ENCODE measurements at places on chromosomes 1 and 21. TPM values are rescaled to one million over a fixed set of nuclear protein-coding genes. Genes with fewer than 3 reads are reported as not detected.

Gene TAS1R1
- total RNA-seq, result 0.13 TPM

Gene FAM167B
- total RNA-seq, result 1.9 TPM

Gene HES2
- total RNA-seq, result 17.6 TPM

Gene TRAF3IP3
- not detected for total RNA-seq

Gene ASAP3
- 3.6 TPM for total RNA-seq

Gene OR2L5
- total RNA-seq, result not detected

Gene CHI3L1
- total RNA-seq, result under 0.01 TPM

Gene PMF1
- 52.0 TPM for total RNA-seq

Gene CFHR3
- not detected for total RNA-seq

Gene RPE65
- not detected for total RNA-seq

Gene GPR157
- total RNA-seq, result 3.9 TPM

Gene NR1I3
- total RNA-seq, result not detected

Gene TMPRSS3
- total RNA-seq, result under 0.01 TPM

Gene RAP1GAP
- total RNA-seq, result not detected

Gene KRTAP12-2
- not detected for total RNA-seq

Gene FMO1
- total RNA-seq, result not detected

Gene OR2T35
- total RNA-seq, result not detected

Gene KCNK1
- total RNA-seq, result 0.13 TPM

Gene CFHR5
- total RNA-seq, result not detected

Gene CD101
- 0.39 TPM for total RNA-seq

Gene CD5L
- not detected for total RNA-seq

Gene MNDA
- total RNA-seq, result not detected

Gene UTS2
- total RNA-seq, result not detected

Gene GCSAML
- total RNA-seq, result not detected

Gene TENT5C
- total RNA-seq, result 1.9 TPM

Gene ST3GAL3
- total RNA-seq, result 6.2 TPM

Gene RNU1-4
- total RNA-seq, result under 0.01 TPM

Gene PRR9
- total RNA-seq, result not detected

Gene NMNAT1
- 15.4 TPM for total RNA-seq

Gene SMCP
- not detected for total RNA-seq

Gene PAPPA2
- total RNA-seq, result under 0.01 TPM

Gene FHL3
- 18.1 TPM for total RNA-seq

Gene HAO2
- total RNA-seq, result under 0.01 TPM

Gene VWA1
- 6.9 TPM for total RNA-seq

Gene SPRR2F
- total RNA-seq, result not detected

Gene SLAMF6
- not detected for total RNA-seq

Gene RHOU
- 18.9 TPM for total RNA-seq

Gene GJB4
- not detected for total RNA-seq

Gene PLD5
- not detected for total RNA-seq

Gene KRTAP13-2
- not detected for total RNA-seq

Gene CHIA
- not detected for total RNA-seq

Gene KRTAP11-1
- not detected for total RNA-seq

Gene LRIF1
- total RNA-seq, result 9.4 TPM

Gene TXNIP
- total RNA-seq, result 53.2 TPM

Gene IL20
- not detected for total RNA-seq

Gene NUDT17
- total RNA-seq, result 1.9 TPM

Gene PCNX2
- 1.4 TPM for total RNA-seq

Gene C1orf94
- total RNA-seq, result not detected
